ENCODE measurements at places on chromosomes 7 and 10.

DNA sequence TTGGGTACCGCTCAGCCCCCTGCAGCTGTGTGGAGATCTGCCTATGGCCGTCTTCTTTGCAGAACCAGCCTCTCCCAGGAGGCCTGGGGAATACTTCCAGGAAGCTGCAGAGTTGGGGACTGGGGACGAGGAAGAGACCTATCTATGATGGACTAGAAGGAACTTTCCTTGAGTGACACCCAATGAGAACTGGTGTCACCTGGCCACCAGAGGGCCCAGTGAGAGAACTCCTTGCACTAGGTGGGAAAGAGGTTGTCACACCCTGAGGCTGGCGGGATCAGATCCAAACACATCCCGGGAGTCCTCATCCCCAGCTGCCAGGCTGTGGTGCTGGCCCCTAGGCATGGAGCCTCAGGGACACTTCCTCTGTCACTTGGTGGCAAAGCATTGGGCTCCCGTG lies 4.9 kb upstream of the GRID2IP start:
- DNase-seq, result no peak

GRCh38 chr7:86913709-86914108 lies 145.7 kb downstream of the ELAPOR2 start:
- no peak for DNase-seq

DNA sequence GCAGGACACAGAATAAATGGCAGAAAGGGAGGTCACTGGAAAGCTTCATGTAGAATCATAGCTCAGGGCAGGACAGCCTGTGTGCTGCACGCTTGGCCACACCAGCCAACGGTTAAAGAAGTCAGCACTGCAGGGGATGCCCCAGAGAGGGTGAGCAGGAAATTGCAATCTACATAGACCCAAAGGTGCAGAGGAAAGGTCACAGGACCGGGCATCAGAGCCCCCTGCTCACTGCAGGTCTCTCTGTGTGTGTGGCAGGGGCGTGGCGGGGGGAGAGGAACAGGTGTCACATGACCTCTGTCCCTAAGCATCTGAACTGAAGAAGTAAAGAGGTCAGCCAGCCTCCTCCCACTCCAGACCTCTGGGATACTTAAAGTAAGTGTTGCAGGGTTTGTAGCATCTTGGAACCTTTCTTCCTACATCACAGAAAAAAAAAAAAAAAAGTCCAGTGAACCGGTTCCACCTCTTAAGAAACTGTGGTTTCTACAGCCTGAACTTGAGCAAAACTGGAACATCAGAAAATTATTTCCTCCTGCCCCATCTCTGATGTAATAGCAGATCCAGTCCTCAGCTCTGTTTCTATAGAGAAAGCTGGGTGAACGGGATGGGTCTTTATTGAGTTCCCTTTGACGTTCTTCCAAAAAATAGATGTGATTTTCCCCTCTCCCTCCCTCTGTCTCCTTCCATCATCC lies 64.3 kb downstream of the RGS10 start:
- DNase-seq, result no peak

DNA sequence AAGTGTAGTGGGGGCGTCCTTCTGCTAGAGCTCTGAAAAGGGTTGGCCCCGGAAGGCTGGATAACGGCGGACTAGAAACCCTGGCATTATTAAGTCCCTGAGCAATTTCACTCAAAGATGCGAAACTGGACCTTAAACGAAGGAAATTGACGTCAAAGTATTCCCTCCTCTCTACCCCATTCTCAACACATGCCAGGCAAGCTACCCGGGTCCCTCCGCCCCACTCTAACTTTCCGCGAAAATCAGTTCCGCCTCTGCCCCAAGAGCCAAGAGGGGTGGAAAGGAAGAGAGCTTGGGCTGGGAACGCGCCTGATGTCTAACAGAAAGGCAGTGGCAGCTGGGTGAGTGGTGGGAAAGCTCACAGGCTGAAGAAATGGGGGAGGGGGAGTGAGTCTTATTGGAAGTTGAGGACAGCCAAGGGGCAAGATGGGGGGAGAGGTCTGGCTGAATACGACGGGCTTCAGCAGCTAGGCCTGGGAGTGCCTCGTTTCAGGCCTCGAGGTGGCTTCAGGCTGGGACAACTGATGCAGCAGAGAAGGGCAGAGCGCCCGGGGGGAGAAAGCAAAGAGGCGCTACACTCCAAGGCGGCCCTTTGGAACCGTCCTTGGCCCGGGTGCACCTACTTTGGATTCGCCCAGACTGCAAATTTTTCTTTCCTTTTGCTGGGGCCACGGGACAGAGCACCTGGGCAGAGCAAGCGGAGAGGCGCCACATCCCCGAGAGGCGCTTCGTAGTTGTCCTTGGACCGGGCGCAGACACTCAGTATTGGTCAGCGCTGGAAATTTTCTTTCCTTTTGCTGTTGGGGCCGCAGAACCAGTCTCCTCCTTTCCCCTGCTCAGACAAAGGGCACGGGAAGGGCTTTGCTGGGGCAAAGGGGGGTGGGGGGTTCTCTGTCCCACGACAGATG lies 2.0 kb upstream of the FEZF1 start:
- DNase-seq, result no peak

DNA sequence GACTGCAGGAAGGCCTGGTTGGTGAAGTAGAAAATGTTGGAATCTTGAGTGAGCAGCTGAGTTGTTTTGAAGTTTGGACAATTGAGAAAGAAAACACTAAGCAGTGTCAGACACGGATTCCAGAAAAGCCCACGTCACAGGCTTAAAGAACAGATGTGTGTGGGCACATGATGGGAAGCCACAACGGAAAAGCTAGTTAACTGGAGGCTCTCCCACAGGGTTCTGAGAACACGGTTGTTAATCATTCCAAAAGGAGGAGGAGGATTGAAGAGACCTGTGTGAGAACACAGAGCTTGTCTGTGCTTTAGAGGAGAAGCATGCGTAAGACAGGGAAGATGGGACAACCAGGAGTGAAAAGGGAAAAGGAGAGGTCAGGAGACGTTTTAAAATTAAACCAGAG lies 42.6 kb downstream of the SHH start:
- DNase-seq, result no peak

DNA sequence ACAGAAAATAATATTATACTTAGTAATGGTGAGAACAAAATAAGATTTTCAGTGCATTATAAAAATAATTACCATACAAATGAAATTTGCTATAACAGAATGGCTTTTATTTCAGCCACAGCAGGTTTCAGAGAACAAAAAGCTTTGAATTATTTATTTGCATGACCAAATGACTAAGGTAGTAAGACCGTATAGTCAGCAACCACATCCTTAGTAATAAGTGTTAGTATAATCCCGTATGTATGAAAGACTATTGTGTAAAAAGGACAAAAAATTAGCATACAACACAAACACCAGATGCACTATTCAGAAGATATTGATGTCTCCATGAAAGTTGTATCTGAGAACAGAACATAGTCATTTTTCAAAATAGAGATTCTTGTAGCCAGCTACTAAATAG lies 12.2 kb downstream of the PDZD8 start:
- DNase-seq, result no peak

DNA sequence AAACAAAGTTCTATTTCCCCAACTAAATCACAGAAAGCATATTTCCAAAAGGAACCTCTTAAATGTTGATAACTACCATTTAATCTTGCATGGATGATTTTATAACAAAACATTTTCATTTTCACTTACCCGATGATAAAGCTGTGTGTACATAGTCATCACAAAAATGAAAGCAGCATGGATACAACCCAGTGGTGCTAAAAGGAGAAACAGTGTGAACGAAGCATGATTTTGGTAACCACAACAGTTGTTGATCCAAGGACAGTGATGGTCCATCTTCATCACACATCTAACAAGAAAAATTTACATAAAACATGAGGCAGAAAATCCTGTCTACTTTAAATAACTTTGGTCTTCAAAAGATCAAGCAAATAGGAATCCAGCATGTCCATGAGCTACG lies 4.7 kb downstream of the ZDHHC6 start:
- DNase-seq, result no peak

- no peak for DNase-seq
Measured at GRCh38 chr10:61612450-61612849, 50.3 kb upstream of the CABCOCO1 start.

DNA sequence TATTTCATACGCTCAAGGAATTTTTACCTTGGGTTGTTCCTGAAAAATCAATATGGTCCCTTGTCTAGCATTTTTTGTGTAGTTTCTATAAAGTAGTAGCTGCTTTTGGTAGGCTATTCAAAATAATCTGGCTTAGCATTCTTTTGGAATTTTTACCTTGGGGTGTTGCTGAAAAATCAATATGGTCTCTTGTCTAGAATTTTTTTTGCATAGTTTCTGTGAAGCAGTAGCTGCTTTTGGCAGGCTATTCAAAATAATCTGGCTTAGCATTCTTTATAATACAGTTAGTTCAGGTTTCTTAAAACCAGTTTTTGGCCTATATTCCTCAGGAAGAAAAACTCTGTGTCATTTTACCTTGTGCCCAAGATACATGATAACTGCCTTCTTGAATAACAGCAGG lies 301.9 kb downstream of the SUGCT start:
- no peak for DNase-seq

DNA sequence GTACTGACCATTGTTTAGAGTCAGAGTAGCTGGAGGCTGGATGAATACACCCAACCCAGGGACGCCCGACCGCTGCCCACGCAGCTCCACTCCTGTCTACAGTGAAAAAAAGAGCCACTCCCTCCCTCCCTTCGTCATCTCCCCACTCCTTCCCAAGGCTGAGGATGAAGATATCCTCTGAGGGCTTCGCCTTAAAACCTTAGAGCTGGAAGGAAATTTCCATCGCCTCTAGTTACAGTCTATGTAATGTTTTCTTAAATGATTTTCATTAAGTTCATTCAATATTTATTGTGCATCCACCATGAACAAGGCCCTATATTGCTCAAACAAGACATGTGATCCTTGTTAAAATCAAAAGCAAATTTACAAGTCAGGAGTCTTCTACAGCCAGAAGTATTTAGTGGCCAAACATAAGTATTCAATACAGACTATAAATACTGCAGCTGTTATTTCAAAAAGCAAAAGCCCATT lies 11.3 kb upstream of the SLIT1 start:
- DNase-seq, result no peak

- no peak for DNase-seq
Measured at GRCh38 chr7:23043441-23043840, 29.5 kb upstream of the HYCC1 start.

GRCh38 chr10:61793760-61794703 lies 107.5 kb upstream of the ARID5B start:
- DNase-seq, result no peak

- DNase-seq, result no peak
Measured at GRCh38 chr7:16695621-16696237, 49.7 kb downstream of the BZW2 start.

All from activated naive CD4-positive, alpha-beta T cell treated with Interleukin-2 at 50 U/mL for 16 hours (primary cell).